ENCODE measurements at places on chromosomes 7 and 10.

- no peak for DNase-seq
Measured at GRCh38 chr10:8235253-8236027, 181.0 kb downstream of the GATA3 start.

DNA sequence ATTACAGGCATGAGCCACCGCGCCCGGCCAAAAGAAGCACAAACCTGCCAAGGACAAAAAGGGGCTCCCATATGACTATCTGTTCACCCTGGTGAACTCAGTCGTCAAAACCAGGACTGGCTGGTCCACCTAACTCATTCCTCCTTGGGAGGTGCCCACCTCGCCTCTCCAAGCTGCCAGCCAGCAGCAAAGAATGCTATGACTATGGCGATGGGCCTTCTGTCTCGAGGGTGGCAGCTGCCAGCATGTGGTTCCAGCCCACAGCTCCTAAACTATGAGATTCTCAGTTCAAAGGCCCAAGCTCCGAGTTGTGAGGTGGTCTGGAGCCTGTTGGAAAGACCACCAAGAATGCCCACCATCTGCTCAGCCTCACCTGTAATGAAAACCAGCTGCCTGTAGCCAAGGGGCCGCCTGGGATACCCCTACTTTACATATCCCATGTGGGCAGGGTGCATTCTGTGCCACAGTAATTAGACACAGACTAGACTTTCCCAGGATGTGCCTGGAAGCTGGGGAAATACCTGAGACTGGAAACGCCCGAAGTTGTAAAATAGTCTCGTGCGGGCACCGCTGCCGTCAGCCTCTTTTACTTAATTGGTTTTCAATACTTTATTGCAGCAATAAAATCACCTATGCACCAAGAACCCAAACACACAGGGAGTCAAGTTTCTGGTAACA, 71.1 kb downstream of the ZRANB1 start:
- no peak for DNase-seq

DNA sequence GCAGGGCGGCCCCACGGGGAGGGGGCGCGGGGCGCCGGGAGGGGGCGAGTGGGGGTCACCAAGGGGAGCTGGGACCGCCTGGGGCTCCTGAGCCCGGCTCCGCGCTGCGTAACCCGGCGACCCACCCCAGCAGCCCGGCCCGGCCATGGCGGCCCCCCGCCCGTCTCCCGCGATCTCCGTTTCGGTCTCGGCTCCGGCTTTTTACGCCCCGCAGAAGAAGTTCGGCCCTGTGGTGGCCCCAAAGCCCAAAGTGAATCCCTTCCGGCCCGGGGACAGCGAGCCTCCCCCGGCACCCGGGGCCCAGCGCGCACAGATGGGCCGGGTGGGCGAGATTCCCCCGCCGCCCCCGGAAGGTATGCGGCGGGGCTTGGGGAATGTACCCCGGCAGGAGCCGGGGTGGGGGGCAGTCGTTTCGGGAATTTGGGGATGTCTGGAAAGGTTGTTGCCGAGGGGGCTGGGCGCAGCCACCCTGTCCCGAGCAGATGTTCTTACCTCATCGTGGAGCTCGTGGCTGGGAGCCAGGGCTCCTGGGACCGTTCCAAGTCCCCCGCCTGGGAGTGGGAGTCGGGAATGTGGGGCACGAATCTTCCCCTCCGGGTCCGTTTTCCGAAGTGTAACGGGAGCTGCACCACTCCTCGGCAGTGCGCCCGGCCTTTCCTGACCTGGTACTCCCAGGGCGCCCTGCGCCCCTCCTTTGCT, 431 bp downstream of the ZYX start:
- no peak for DNase-seq

DNA sequence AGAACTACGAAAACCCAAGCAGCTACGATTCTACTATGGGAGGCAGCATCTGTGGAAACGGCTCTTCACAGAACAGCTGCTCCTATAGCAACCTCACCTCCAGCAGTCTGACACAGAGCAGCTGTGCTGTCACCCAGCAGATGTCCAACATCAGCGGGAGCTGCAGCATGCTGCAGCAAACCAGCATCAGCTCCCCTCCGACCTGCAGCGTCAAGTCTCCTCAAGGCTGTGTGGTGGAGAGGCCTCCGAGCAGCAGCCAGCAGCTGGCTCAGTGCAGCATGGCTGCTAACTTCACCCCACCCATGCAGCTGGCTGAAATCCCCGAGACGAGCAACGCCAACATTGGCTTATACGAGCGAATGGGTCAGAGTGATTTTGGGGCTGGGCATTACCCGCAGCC, 81.6 kb upstream of the SAMD8 start:
- DNase-seq: no peak

- no peak for DNase-seq
Measured at GRCh38 chr10:77794256-77795142, 132.1 kb downstream of the DLG5 start.

DNA sequence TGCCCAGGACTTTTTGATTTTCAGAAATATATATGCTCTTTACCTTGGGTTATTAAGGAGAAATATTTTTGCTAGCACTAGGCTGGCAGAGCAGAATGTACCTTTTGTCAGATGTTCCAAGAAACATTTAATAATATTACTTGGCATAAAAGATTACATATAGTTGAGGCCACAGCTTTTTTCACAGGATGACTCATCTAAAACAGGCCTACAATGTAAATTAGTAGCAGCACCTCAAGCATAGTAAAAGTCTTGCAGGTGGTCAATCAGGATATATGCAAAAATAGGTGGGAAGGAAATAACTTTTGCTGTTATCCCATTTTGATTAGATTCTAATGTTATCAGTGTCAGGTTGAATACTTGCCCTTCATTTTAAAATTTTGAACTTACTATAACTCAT, 14.9 kb upstream of the ITGB1 start:
- DNase-seq: no peak

DNA sequence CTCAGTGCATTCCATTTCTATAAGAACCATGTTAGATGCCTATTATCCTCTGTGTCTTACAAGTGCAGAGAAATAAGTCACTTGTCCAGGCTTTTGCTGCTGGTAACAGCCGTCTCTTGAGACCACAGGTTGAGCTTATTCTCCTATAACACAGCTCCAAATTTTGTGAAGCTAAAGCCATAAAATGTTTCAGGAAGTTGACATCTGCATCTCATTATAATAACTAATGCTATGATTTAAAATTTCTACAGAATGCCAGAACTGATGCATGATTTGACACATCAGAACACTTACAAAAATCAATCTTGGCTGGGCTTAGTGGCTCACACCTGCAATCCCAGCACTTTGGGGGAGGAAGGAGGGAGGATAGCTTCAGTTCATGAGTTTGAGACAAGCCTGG, 986.9 kb downstream of the TYW1 start:
- no peak for DNase-seq

GRCh38 chr10:128149267-128150014, 23.2 kb upstream of the MKI67 start:
- DNase-seq: no peak

- DNase-seq: no peak
Measured at GRCh38 chr10:112698818-112699164, 251.3 kb upstream of the TCF7L2 start.

DNA sequence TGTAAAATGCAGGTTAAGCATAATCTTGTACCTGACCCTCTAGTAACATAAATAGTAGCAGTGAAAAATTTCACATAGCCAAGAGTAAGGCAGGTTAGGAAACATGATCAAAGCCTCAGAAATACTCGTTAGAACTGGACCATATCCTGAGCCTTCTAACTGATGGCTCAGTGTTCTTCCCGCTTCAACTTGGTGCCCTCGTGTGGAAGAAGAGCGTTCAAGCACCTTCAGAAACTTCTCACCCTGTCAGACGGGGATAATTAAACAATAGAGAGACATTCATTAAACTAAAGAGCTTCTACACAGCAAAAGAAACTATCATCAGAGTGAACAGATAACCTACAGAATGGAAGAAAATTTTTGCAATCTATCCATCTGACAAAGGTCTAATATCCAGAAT, 124.5 kb downstream of the MYOF start:
- peak; percentile 51 for DNase-seq

GRCh38 chr7:48426966-48427555, 255.8 kb downstream of the ABCA13 start:
- no peak for DNase-seq

GRCh38 chr10:117622471-117623184, 80.1 kb downstream of the EMX2 start:
- no peak for DNase-seq

GRCh38 chr7:50151001-50151400, 58.0 kb upstream of the ZPBP start:
- DNase-seq: no peak

DNA sequence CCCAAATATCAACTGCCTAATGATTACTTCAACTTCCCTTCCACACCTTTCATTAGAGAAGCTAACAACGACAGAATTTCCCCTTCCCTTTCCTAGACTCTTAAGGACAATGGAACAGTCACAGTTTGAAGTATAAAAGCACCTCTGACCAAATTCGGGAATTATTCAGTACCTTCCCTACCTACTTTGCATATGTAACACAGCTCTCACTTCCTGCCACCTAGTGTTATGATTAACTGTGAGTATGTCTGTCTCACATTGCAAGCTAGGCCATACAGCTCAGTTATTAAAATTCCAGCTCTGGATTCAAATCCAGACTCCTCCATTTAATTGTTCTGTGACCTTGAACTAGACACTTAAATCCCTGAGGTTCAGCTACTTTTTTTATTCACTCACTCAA, 44.8 kb upstream of the HPSE2 start:
- DNase-seq: no peak

GRCh38 chr10:28677888-28678686, 766 bp downstream of the BAMBI start:
- DNase-seq: peak; percentile 56

- no peak for DNase-seq
Measured at GRCh38 chr7:68511281-68511680, 1087.0 kb upstream of the AUTS2 start.

DNA sequence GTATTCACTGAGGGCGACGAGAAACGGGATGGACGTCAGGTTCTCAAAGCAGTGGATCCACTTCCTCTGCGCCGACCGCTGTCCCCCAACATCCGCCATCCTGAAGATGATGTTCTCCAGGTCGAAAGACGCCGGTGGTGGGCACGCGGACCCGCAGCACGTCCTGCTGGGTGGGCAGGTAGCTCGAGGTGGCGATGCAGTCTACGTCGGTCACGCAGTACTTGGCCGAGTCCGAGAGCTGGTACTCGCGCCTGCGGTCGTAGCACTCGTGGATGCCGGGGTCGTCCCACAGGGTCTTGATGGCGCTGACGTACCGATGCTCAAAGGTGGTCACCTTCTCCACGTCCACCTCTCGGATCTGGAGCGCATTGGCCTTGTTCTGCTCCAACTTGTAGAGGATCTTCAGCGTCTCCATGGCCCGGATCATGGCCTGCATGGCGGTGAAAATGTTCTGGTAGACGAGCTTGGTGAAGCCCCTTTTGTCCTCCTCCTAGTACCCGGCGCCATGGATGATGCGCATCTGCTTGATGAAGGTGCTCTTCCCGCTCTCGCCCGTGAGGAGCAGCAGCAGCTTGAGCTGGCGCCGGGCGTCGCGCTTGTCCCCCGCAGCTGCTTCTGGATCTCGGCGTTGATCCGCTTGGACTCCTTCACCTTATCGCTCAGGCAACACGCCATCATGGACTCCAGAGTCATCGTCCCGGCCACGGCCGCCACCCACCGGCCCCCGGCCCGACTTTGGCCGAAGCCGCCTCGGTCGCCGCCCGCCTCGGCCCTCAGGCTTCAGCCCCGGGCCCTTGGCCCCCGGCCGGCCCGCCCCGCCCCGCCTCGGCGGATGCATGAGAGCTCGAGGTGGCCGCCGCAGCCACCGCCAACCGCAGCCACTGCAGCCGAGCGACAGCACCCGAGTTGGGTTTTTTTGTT, 122.9 kb upstream of the KCTD7 start:
- no peak for DNase-seq

DNA sequence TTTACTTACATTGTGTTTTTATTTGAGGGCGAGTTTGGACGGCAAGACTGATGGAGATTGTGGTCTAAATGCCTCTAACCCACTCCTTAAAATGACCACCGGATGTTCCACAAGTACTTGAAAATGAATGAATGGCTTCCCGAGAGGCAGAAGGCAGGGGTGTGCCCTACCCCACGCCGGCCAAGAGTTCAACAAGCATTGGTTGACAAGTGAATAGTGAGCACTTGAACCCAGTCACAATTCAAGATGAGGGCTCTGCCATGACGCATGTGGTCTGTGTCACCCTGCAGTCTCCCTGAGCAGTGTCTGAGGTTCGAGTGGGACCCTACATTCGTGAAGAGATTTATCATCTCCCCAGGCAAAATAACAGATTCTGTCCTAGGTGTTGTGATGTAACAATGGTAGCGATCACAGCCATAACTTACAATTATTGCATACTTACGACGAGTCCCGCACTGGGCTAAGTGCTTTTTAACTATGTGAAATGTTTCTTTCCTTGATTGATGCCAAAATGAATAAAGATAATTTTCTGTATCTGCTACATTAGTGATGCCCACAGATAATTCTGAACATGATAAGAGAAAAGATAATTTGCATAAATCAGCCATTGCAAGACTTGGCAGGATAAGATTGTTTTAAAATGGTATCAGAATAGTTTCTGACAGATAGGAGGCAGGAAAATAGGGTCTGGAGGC, 305.4 kb downstream of the WDR37 start:
- no peak for DNase-seq

GRCh38 chr10:43868952-43869351, 220.3 kb upstream of the ZNF32 start:
- no peak for DNase-seq

DNA sequence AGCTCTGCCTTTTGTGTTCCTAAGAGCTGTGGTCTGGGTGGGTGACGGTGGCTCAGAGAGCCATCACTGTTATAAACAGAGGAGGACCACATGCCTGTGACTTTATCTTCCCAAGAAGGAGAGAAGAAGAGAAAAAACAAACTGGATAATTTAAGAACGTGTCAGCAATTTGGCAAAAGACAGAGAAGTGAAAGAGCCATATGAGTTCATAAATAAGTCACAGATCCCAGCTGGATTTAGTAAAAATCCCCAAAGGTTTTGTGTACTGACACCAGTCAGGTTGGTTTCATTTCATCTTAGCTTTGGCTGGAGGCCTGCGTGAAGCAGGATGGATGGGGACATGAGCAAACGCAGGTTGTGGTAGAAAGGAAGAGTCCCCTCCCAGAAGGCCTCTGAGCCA, 120.7 kb downstream of the CXCL12 start:
- DNase-seq: no peak

- DNase-seq: no peak
Measured at GRCh38 chr7:96135241-96135640, 186.7 kb downstream of the SLC25A13 start.

GRCh38 chr7:15845461-15845860, 159.0 kb upstream of the MEOX2 start:
- DNase-seq: no peak

- no peak for DNase-seq
Measured at GRCh38 chr7:130960208-130960988, 226.4 kb upstream of the KLF14 start.

DNA sequence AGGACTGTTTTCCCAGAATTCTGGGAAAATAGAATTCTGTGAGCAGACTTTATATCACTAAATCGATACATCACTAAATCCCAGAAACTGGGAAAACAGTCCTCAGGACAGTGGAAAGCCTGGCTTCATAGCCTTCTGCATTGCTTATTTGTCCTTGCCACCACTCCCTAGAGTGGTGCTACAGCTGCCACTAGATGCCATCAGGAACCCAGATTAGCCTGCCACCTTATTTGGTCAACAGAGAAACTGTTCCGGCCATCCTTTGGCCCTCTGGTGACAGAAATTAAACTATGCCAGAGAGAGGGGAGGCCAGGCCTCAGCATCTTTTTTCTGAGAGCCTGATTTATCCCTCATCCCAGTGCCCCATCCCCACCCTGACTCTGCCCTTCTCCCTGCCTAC, 19.6 kb upstream of the NFKB2 start:
- no peak for DNase-seq

Data from endothelial cell (in vitro differentiated cells).